ENCODE measurements at places on chromosomes 16 and 17. TPM values are rescaled to one million over a fixed set of nuclear protein-coding genes. Genes with fewer than 3 reads are reported as not detected.

The PRCD gene
- 10.2 TPM for total RNA-seq

The SLC38A8 gene
- not detected for total RNA-seq

The SLC16A5 gene
- 9.2 TPM for total RNA-seq

The COQ7 gene
- 17.9 TPM for total RNA-seq

The HASPIN gene
- 5.1 TPM for total RNA-seq

The CALCOCO2 gene
- total RNA-seq = 67.9 TPM

The SMIM36 gene
- not detected for total RNA-seq

The HNF1B gene
- total RNA-seq = not detected

The RANBP10 gene
- total RNA-seq = 4.9 TPM

The COPRS gene
- total RNA-seq = 145 TPM

The NPW gene
- 2.5 TPM for total RNA-seq

The ADORA2B gene
- total RNA-seq = 11.2 TPM

The HS3ST3A1 gene
- 21.4 TPM for total RNA-seq

The KCNH6 gene
- total RNA-seq = not detected

The IGSF6 gene
- total RNA-seq = not detected

The CORO1A gene
- 0.50 TPM for total RNA-seq
